GM12878 (cell line): ENCODE measurements at places on chromosomes 4 and X. TPM values are rescaled to one million over a fixed set of nuclear protein-coding genes. Genes with fewer than 3 reads are reported as not detected.

DNA sequence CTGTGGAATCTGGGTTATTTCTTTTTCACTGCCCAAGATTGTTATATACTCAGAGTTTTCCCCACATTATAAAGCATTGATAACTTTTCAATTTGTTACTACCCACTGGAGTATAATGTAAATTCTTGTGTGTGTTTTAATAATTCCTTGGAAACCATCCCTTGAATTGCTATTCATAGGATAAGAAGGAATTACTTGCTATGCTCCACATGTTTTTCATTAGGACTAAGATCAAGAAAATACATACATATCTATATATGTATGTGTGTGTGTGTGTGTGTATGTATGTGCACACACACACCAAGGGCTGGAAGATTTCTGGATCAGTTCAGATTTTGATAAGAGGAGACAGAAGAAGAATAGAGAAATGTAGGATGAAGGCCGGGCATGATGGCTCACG is 206.4 kb upstream of the JADE1 start:
- no peak for DNase-seq
- no peaks in the 10 kb centered on the region for H3K27me3 ChIP-seq
- no peak overlapping the region for H3K4me3 ChIP-seq
- no peaks in the 10 kb centered on the region for H3K36me3 ChIP-seq
- no peaks in the 10 kb centered on the region for H3K4me1 ChIP-seq
- H3K27ac ChIP-seq, result no peak overlapping the region

DNA sequence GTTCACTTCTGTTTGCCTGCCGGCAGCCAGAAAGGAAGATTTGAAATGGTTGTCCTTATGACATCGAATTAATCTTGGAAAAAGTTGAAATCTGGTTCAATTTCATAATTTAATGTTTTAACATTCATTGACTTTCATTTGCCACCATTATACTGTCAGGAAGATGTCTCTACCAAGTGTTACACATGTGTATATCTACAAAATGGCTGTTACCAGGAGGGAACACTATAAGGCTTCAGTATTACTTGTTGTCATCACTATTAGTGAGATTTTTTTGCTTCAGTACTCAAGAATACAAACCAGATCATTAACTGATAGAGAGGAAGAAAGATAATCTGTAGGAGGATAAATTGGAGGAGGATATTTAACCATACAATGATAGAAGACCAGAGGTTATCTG is 71.2 kb downstream of the TSPAN7 start:
- no peak overlapping the region for H3K4me3 ChIP-seq
- H3K27me3 ChIP-seq, result no peaks in the 10 kb centered on the region
- DNase-seq, result no peak

REPS2 gene
- 1.7 and 2.1 TPM in 2 replicates for polyA plus RNA-seq

BEX5 gene
- polyA plus RNA-seq, result 0.73 TPM in 1 of 2 replicates, not detected in the other

KLB gene
- polyA plus RNA-seq, result 0.03 and 0.14 TPM in 2 replicates
